ENCODE measurements at places on chromosomes 6 and 20.

DNA sequence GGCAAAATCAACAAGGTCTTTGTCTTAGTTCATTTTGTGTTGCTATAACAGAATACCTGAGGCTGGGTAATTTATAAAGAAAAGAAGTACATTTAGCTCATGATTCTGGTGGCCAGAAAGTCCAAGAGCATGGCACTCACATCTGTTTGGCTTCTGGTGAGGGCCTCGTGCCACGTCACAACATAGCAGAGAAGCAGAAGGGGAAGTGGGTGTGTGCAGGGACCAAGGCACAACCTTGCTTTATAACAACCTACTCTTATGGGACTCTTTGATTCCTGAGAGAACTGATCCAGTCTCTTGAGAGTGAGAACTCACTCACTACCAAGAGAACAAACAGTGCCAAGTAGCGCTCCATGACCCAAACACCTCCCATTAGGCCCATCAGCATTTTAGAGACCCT, 25.4 kb downstream of the GABRR2 start:
- DNase-seq: no peak

GRCh38 chr6:133487174-133487573, 246.0 kb downstream of the EYA4 start:
- no peak for DNase-seq

- DNase-seq: no peak
Measured at GRCh38 chr20:53426766-53427312, 166.8 kb downstream of the ZNF217 start.

DNA sequence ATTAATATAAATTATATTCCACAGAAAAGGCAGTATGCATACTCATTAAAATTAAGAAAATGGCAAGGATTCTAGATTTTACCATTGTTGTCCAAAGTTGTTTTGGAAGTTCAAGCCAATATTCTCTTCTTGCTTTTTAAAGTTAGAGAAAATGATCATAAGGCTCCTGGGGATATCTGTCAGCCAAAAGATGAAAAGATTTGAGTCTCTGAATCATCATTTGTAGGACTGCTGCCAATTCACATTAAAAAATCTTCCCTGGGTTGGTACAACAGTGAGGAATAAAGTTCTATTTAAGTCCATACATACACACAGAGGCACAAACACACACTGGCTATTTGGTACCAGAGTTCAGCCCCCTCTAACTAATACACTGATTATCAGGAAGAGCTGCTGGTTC, 620.1 kb downstream of the COL12A1 start:
- no peak for DNase-seq

DNA sequence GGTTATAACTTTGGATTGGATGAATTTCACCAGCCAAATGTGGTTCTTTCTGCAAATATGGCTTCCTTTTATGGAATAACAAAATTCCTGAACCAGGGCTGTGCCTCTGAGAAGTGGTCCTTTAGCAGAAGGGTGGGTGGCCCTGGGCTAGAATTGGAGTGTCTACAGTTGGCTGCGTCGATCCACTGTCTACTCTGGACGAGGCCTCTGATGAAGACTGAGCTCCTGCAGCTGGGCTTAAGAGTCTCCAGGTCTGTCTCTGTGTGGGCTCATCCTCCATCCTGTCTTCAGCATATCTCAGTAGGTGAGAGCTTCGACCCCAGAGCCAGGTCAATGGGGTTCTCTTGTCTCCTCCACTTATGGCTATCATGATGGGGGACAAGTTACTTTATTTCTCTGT, 166.3 kb upstream of the PMEPA1 start:
- no peak for DNase-seq

- DNase-seq: no peak
Measured at GRCh38 chr6:684831-685636, 7.9 kb downstream of the EXOC2 start.

DNA sequence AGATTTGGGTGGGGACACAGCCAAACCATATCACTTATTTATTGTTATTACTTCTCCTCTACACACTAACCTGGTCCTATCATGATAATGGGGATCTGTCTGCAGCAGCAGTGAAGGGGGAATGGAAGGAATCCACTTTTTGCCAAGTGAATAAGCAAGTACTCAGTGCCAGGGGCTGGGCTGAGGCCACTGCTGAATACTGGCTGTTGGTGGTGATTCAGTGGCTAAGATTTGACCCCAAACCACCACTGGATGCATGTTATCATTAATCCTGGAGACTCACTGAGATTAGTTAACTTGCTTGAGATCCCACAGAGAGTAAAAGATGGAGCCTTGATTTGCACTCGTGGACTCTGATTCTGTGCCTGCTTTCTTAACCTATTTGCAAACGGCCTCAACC, 127.7 kb downstream of the TSHZ2 start:
- DNase-seq: no peak

GRCh38 chr6:134665029-134665723, 284.7 kb downstream of the ALDH8A1 start:
- DNase-seq: no peak

- no peak for DNase-seq
Measured at GRCh38 chr6:96469312-96469711, 52.3 kb upstream of the UFL1 start.

DNA sequence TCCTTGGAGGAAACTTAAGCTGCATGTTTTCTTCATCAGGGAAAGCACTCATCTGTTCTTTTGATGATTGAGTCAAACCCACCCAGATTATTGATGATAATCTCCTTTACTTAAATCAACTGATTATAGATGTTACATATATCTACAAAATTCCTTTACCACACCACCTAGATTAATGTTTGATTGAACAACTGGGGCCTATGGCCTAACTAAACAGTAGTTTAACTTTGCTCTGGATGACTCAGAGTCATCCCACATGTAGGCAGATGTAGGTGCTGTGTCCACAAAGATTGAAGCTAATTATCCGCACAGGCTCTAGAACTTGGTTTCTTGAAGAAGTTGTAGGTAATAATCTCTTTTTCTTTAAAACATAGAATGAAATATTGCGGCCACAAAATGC, 42.2 kb downstream of the PKIB start:
- no peak for DNase-seq

DNA sequence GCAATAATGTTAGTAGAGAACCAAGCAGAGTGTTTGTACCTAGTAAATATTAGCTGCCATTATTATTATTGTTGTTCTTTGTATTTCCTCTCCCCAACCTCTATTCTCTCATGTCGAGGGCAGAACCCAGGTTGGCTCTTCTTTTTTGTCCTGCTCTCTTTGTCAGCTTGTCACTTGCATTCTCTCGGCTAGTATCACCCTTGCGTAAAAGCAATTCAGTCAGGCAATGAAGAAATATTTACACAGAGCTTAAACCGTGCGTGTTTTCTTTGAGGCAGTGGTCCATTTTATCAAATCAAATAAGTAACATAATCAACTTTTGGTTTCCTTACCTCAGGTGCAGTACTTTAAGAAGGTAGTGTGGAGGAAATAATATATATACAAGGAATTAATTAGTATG, 83.9 kb downstream of the TULP4 start:
- DNase-seq: peak; percentile 5

- DNase-seq: no peak
Measured at GRCh38 chr6:78910010-78910409, 42.7 kb downstream of the IRAK1BP1 start.

GRCh38 chr6:71490876-71491275, 202.3 kb downstream of the OGFRL1 start:
- no peak for DNase-seq

DNA sequence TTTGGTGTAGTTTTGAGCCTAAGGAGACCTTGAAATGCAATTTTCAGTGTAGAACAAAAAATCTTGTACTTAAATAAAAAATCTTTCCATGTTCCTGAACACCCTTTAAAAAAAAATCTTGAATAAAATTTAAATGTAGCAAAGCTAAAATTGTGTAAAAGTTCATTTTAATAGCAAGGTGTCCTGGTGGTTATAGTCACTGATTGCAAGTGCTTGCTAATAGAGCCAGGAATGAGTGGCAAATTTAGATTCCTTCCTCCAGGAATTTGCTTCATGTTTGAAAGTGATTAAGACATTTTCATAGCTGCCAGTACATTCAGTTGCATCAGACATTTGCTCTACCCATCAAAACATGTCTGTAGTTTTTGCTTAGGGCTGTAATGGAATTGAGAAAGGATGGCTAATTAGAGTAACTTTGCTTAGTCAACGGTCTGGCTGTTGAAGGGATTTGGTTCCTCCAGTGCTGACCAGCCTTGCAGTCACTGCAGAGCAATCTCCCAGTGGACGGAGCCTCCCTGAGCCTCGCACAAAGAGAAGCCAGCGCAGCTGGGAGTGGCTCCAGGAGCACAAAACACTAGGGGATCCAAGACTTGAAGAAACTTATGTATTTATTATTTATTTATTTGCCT, 36.5 kb downstream of the AKAP12 start:
- DNase-seq: no peak

DNA sequence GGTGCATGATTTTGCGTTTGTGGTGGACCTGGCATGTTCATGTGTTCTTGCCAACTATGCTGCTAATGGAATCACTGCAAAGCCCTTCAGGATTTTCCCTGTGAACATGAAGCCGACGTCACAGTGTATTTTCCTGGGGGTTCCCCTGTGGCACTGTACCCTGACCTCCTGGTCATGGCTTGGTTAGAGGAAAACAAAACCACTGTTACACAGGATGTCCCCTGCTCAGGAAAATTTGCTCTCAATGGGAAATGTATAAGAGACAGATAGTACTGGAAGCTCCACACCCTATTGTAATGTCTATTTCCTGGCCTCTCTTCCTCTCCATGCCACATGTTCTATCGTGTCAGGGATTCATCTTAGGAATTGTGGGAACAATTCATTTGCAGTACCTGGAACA, 19.7 kb downstream of the TSHZ2 start:
- DNase-seq: no peak

DNA sequence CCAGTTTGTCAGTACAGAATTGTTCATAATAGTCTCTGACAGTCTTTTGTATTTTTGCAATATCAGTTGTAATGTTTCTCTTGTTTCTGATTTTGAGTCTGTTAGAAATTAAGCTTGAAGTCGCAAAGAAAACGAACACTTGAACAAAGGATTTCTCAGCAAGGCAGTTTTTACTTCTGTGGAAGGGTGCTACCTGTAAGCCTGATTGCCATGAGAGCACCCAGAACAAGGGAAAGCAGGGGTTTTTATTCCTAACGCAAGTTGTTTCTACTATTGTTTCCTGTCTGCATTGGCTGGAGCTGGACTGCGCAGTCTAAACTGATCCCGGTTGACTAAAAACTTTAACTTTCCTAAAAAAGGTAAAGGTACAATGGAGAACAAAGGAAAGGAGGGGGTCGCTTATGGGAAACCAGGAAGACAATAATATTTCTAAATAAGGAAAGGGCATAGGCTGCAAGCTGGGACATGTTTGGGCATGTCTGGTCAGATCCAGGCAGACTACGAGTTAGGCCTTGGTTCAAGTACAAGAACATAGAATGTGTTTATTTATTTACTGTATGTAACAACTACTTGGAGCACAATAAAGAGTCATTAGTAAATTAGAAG, 28.5 kb downstream of the HLA-B start:
- DNase-seq: no peak

DNA sequence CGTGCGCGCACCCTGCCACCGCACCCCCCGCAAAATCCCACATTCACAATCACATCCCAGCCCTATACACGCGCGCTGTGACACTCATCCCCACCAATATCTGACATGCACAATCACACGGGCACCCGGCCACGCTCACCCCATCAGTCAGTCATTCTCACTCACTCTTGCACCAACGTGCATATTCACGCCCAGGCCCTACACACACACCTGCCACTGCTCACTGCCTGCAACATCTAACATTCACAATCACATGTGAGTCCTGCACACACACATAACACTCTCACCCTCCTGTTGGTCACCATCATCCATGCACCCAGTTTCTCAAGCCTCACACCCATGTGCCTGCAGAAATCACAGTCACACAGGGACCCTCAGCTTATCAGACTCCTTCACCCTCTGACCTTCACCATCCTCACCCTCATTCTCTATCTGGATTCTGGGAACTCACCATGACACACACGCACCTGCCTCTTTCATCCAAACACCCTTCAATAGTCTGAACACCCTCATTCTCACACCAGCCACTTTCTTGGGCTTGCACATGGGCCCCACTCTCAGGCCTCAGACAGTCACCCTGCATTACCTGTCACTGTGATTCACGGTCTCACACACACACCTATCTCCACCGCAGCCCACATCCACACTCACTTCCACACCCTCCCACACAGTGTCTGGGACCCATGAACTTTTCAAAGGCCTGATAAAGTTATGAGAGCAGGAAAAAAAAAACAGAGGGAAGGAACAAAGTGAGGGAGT, 748 bp upstream of the ATP9A start:
- no peak for DNase-seq

GRCh38 chr20:7744411-7744810, 195.8 kb downstream of the HAO1 start:
- no peak for DNase-seq

DNA sequence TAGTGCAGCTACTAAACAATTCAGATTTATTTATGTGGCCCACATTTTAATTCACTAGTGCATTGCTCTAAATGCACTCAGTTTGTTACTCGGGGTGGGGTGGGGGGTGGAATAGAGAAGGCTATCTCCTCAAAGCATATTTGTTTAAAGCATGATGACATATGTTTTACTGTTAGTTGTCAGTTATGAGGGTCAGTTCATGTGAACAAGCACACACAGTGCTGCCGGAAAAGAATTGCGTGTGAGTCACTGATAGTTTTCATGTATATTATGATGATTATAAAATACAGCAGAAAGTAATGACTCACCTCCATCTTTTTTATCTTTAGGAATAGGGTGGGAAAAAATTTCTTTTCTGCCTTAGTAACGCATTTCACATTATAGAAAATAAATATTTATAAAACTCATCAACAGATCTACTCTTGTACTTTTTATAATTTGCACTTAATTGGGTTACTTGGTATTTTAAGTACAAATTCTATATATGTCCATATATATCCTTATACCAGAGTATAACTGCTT, 42.2 kb upstream of the STXBP5 start:
- peak; percentile 32 for DNase-seq

- no peak for DNase-seq
Measured at GRCh38 chr6:7236306-7237209, 76.4 kb downstream of the SSR1 start.

GRCh38 chr6:31652925-31653724, 664 bp upstream of the BAG6 start:
- DNase-seq: no peak

GRCh38 chr6:164700497-164700896, 608.9 kb downstream of the C6orf118 start:
- no peak for DNase-seq

GRCh38 chr6:17871189-17871519, 116.3 kb downstream of the KIF13A start:
- DNase-seq: no peak

- no peak for DNase-seq
Measured at GRCh38 chr20:63233924-63234323, 1.8 kb upstream of the BIRC7 start.

- no peak for DNase-seq
Measured at GRCh38 chr6:21348504-21349195, 244.9 kb upstream of the SOX4 start.

DNA sequence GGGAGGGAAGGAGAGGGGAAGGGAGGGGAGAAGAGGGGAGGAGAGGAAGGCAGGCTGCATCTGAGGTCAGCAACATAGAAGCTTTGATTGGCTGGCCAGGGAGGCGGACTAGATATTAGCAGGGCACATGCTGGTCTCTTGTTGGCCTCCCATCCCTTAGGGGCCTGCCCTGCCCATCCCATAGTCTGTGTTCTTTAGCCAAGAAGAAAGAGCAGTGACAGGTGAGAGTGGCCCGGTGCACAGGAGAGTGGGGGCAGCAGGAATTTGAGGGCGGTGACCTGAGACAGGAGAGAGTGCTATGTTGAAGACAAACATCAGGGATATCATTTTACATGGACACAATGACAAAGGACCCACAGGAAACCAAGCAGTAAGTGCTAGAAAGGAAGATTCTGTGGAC, 413.5 kb downstream of the SYNE1 start:
- peak; percentile 24 for DNase-seq
